ENCODE measurements at places on chromosomes 7 and 10.

GRCh38 chr7:141674171-141674671 lies 27.7 kb downstream of the DENND11 start:
- no peak for DNase-seq

GRCh38 chr10:3222626-3223025 lies 50.0 kb upstream of the PITRM1 start:
- DNase-seq, result no peak

DNA sequence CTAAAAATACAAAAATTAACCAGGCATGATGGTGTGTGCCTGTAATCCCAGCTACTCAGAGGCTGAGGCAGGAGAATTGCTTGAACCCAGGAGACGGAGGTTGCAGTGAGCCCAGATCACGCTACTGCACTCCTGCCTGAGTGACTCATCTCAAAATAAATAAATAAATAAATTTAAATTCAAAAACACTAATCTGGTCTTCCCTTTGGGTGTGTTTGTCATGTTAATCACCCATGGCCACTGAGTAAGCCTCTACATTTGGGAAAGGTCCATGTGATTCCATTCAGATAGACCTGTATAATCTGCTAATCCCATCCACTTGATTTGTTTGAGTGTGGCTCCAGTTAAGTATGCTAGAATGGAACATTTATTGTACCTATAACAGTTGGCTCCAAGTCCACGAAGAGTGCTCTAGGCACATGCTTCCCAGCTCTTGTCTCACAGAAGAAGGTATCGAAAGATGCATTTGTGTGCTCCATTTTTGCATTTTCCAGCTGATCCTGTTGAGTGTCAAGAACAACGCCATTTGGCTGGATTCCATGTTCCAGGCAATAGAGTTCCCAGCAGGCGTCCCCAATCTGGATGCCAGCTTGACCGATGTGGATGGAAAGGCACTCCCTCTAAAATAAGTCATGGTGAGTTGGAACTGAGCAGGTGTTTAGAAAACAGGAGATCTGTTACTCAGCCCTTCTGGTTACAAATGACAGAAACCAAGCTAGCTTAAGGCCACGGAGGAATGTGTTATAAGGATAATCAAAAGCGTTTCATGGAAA lies 4.0 kb downstream of the TUBAL3 start:
- DNase-seq, result no peak

DNA sequence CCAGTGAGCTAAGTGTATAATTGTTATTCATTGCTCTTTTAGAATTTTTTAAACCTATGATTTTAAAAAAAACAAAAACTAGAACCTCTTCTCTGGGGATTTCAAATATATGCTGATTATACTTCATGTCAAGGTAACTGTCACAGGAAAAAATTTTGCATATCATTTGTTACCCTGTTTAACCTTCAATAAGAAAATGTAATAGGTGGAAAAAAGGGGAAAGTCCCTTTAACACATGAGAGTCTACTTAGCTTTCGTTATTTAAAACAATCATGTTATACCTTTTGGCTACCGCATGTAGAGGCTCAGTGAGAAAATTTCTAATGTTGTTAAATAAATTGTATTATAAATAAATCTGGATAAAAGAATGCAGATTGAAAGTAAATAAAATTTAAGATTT lies 190.1 kb upstream of the AKR1E2 start:
- no peak for DNase-seq

- no peak for DNase-seq
Observed at GRCh38 chr10:1050554-1050953, 1.6 kb upstream of the IDI1 start.

DNA sequence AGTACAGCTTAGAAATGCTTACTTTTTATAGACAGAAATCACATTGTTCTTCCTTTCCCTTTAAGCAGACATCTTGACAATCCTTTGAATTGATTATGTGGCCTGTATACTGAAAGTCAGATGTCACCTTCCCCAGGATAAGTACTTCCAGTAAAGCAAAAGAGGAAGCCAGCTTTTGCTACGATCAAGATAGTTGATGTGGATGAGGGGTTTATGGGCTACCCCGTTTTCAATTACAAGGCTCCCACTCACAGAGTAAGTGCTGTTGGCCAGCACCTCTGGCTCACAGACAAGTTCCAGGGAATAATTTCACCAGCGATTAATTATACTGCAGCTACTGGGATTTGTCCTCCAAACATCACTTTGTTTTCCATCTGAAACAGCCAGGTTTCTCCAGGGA lies 95.1 kb upstream of the SAMD8 start:
- no peak for DNase-seq

DNA sequence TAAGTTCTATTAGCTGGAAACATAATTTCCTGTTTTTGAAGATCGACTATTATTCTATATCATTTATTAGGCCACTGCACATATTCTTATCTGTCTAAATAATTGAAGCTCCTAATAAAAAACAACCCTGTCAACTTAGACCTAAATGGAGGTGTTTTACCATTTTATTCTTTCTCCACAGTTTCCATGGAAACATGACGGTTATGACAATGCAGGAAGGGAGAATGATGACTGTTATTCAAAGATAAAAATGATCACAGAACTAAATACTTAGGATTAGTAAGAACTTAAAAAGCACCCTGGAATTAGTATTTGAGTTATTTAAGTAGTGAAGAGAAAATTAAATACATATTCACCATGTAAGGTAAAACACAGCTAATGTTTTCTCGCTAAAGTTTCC lies 119.9 kb upstream of the DKK1 start:
- DNase-seq, result no peak
